ENCODE measurements at places on chromosomes 12 and 14.

- peak; percentile 86 for DNase-seq
Observed at GRCh38 chr14:97978341-97978740, 1181.2 kb downstream of the VRK1 start.

GRCh38 chr12:27576667-27577347 lies 52.8 kb downstream of the PPFIBP1 start:
- no peak for DNase-seq

GRCh38 chr14:77102154-77102553 lies 4.1 kb downstream of the CIPC start:
- DNase-seq = no peak

- no peak for DNase-seq
Observed at GRCh38 chr12:131195796-131196195, 242.1 kb downstream of the ADGRD1 start.

DNA sequence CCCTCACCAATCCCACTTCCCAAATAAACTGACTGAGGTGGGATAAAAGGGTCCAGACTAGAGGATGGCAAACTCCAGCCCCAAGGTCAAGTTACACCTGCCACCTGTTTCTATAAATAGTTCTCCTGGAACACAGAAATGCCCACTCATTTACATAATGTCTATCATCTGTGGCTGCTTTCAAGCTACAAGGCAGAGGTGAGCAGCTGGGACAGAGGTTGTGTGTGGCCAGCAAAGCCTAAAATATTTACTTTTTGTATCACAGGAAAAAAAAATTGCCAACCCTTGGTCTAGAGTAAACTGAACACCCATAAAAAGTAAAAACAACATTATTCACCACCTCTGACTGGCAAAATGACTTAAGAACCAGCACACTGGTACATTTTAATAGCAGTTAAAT lies 269.4 kb downstream of the RGS6 start:
- no peak for DNase-seq

DNA sequence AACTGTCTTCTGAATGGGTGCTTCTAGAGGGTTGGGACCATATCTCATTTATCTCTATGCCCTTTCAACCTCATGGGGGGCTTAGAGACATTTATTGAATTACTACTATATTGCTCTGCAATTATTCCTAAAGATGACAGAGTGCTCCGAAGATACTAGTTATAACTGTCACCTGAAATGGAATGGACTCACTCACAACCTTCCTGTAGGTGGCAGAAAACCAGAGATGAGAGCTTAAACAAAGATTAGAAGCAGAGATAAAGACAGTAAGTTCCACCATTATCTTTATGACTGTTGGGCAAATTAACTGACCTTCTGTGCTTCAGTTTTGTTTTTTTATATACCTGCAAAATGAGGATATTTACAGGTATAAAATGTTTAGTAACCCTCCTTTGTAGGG lies 31.5 kb upstream of the GTF2A1 start:
- no peak for DNase-seq

- DNase-seq = no peak
Observed at GRCh38 chr12:90333424-90333823, 621.6 kb downstream of the CCER1 start.

- DNase-seq = no peak
Observed at GRCh38 chr14:106222311-106222710, 695.9 kb downstream of the TMEM121 start.

GRCh38 chr12:132146098-132146497 lies 1.8 kb downstream of the NOC4L start:
- DNase-seq = no peak

DNA sequence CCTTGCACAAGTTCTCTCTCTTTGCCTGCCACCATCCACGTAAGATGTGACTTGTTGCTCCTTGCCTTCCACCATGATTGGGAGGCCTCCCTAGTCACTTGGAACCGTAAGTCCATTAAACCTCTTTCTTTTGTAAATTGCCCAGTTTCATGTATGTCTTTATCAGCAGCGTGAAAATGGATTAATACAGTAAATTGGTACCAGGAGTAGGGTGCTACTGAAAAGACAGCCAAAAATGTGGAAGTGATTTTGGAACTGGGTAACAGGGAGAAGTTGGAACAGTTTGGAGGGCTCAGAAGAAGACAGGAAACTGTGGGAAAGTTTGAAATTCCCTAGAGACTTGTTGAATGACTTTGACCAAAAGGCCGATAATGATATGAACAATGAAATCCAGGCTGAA lies 27.9 kb downstream of the STYK1 start:
- DNase-seq = no peak

GRCh38 chr12:2075508-2076195 lies 22.9 kb downstream of the CACNA1C start:
- DNase-seq = no peak

DNA sequence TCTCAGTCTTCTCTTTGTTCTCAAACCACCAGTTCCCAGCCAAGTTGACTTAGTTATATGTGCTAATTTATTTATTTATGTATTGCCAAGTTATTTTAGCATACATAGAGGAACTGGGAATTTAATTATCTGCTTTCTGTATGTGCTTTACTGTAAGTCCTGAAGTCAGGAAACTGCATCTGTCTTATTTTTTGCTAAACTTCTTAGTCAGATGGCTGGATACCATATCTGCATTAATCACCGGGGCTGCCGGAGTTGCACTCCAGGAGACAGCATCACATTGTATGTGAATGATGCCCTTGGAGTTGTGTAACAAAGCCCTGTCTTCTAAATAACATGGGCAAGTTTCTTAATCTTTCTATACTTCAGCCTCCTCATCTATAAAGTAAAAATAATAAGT lies 96.2 kb downstream of the MON2 start:
- no peak for DNase-seq

DNA sequence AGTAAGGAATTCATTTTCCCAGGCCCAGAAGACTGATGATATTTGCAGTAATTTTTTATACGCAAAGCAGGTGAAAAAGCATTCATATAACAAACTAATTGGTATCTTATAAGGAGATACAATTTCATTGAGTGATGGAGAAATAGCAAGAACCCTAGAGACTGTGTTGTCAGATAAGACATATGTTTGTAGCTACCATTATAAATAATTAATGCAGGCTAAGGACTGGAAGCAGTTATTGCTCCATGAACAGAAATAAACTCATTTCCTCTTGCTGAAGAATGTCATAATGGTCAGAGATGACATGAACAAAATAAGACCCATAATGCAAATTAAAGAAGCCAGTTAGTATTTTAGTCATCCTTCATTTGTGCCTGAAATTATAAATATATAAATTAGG lies 1.5 kb downstream of the OR6C2 start:
- DNase-seq = no peak

GRCh38 chr12:107459641-107460040 lies 226.0 kb upstream of the PWP1 start:
- DNase-seq = no peak

GRCh38 chr14:64069634-64070359 lies 217.0 kb downstream of the SYNE2 start:
- no peak for DNase-seq

- DNase-seq = peak; percentile 67
Observed at GRCh38 chr12:51923506-51924365, 16.4 kb downstream of the ACVRL1 start.

DNA sequence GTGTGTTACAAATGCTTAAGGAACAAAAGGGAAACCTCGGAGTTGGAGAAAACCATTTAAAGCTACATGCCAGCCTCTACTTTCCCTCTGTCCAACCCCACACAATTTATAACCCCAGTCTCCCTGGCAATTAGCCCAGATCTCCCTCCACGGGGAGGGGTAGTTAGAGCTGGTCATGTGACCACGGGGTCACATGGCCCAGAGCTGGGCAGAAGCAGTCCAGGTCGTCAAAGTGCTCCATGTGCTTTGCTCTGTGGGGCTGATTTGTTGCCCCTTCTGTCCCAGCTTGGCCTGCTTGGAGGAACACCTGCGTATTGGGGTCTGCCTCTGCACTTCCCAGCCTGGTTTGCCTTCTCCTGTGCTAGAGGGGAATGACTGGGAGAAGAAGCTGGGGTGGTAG lies 219.1 kb downstream of the RBM19 start:
- no peak for DNase-seq

GRCh38 chr14:100432652-100433427 lies 109.7 kb downstream of the SLC25A47 start:
- no peak for DNase-seq

DNA sequence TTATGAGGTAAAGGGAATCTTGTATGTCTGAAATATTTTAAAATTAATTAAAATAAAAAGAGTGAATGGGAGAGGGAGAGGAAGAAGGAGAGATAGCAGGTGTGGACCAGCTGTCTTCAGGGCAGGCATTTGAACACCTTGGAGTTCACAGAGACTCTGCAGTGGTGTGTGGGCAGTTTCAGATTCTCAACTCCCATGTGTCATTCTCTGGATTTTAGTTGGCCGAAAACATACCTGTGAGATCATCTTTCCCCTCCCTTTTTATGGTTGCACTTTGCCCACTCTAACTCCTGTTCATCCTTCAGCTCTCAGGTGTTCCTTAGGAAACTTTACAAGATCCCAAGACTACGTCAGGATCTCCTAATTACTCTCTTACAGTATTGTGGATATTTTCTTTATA lies 108.1 kb downstream of the ERC1 start:
- DNase-seq = no peak

GRCh38 chr12:96652870-96653269 lies 163.5 kb downstream of the CFAP54 start:
- no peak for DNase-seq

- no peak for DNase-seq
Observed at GRCh38 chr14:49896966-49897365, 4.1 kb downstream of the ARF6 start.

- DNase-seq = no peak
Observed at GRCh38 chr12:102096855-102097254, 23.1 kb downstream of the NUP37 start.

DNA sequence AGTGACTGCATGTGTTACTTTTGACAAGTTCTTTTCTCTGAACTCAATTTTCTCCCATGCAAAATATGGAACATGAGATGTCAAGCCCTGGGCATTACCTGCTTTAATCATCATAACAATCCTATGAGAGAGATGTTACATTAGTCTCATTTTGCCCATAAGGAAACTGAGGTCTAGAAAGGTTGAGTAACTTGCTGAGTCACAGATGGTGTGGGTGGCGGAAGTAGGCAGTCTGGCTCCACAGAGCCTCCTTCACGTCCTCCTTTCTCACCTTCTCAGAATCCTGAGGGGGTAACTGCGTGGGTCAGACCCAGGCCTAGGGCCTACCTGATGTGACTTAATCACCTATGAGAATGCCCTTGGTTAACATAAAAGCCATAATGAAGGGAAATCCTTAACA lies 50.7 kb downstream of the TMTC1 start:
- DNase-seq = no peak

DNA sequence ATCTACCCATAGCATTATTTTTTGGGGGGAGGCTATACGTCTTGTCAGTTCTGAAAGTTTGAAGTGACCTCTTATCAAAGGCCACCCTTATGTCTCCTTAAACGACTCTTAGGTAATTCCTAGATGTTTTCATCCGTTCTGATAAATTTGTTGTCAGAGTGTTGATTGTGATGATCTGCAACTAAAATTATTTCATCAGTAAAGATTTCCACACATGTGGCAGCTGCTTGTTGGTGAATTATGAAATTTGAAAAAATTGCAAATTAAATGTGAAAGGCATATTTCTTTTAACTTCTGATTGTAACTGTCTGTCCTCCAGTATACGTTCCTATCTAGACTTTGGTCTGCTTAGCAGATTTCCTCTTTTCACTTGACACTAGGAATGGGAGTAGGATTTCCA lies 1.4 kb downstream of the ADIPOR2 start:
- DNase-seq = no peak

DNA sequence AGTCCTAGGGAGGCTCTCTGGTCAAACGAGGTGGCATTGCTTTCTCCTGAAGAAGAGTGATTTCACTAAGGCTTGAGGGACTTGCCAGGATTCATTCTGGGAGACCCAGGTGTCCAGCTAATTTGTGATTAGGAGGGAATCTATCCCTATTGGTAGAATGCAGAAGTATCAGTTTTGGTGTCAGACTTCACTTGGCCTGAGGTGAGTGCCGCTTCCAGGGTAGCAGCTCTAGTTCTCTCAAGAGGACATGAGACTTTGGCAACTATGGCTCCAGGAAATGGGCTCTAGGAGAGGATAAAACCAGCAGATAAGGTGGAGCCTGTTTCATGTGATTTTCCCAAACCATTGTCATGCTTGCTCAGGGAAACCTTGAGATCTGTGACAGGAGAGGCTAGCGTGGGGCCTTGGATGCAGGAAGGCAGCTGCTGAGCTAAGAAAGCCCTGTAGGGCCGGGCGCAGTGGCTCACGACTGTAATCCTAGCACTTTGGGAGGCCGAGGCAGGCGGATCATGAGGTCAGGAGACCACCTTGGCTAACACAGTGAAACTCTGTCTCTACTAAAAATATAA lies 11.6 kb upstream of the TMEM117 start:
- DNase-seq = no peak

- DNase-seq = no peak
Observed at GRCh38 chr14:100106250-100107112, 41.3 kb downstream of the EVL start.

DNA sequence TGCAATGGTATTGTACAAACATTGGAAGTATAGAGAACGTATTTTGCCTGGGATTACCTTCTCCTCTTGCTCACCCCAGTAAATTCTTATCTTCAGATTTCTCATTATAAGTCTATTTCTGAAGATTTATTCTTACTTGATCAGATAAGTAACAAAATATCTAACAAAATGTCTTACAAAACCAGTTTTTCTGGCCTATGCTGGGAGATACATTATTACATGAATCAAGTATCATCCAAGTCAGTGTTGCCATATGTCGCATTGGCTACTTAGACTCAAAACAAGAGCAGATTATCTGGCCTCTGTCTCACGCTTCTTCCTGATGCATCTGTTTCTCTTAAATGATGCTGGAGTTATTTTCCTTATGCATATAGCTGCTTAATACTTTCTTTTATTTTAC lies 408.5 kb downstream of the CCER1 start:
- no peak for DNase-seq

GRCh38 chr14:30600922-30601918 lies 20.9 kb upstream of the SCFD1 start:
- DNase-seq = no peak

DNA sequence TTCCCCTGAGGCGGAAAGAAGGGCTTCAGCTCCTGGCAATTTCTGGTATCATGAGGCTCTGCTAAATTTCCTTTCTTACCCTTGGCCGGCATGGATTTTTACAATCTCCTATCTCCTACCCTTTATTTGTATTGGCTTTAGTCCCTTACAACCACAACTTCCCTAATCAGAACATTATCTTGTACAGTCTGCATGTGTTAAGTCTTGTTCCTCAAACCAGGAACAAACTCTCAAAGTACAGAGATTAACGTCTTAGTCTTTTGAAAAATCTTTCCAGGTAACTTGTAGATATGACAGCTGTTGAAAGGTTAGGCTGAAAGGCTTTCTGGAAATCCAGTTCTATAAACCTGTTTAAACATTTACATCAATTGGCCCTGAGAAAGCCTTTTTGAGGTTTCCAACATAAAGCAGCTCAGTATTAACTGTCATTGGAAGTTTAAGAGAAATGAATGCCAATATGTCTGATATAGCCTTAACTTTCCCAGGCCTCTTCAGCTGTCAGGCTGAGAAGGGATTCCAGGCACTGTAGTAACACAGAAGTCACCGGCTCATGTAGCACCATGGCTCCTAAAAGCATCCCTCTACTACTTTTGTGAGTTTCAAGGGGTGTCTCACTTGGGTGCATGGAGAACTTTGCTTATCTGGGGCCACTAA lies 360.5 kb downstream of the FUT8 start:
- no peak for DNase-seq

GRCh38 chr12:11014234-11014633 lies 8.2 kb downstream of the TAS2R19 start:
- DNase-seq = no peak

GRCh38 chr14:34742270-34743115 lies 28.1 kb upstream of the CFL2 start:
- no peak for DNase-seq

GRCh38 chr12:106519607-106520021 lies 63.2 kb upstream of the RFX4 start:
- DNase-seq = peak; percentile 11
